ENCODE measurements at places on chromosomes 3 and 15.

GRCh38 chr15:33136353-33136752 lies 58.2 kb downstream of the FMN1 start:
- no peak for DNase-seq

DNA sequence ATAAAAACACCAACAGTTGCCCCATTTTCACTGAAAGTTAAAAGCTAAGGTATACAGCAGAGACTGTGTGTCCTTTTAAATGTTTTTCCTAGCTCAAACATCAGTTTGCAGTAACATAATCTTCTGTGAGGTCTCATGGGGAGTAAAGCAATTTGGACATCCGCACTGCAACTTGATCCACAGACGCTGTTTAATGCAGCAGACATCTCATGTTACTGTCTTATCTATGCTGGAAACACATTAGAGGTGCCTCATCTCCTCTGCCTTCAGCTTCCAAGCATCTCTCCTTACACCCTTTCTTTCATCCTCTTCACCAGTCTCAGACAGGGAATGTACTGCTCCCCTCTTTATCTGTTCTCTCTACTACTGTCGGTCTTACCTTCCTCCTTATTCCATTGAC lies 53.7 kb upstream of the ATP11B start:
- DNase-seq: no peak

- DNase-seq: no peak
Observed at GRCh38 chr15:39624806-39625205, 43.9 kb downstream of the THBS1 start.

GRCh38 chr3:153370680-153371079 lies 208.7 kb downstream of the RAP2B start:
- DNase-seq: no peak

DNA sequence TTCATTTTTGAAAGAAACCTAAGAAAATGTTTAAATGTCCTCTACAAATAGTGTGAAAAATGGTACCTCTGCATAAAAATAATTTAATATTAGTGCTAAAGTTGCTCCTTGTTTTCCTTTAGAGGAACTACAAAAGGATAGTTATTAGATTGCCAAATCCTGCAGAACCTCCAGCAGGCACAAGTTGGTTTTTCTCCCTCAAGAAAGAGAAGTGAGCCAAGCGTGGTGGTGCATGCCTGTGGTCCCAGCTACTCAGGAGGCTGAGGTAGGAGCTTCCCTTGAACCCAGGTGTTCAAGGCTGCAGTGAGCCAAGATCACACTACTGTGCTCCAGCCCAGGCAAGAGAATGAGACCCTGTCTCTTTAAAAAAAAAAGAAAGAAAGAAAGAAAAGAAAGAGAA lies 85.1 kb upstream of the TSEN2 start:
- no peak for DNase-seq

DNA sequence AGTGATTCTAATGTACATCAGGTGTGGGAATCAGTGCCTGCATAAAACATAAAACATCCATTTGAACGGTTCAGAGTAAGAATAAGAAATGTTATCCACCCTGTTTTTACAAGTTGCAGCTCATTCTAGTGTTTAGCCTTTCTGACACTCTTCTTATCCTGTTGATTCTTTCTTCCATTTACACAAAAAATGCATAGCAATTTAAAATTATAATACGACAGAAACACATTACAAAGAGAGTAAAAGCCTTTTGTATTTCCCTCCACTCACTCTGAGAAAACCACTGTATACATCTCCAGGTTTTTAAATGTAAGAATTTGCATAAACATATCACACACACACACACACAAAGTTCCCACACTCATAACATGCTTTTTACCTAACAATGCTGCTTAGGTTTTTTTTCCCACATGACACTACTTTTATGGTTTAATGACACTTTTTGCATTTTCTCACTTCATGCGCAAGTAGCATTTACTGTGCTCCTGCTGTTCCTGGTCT lies 199.8 kb downstream of the CNTN6 start:
- no peak for DNase-seq

DNA sequence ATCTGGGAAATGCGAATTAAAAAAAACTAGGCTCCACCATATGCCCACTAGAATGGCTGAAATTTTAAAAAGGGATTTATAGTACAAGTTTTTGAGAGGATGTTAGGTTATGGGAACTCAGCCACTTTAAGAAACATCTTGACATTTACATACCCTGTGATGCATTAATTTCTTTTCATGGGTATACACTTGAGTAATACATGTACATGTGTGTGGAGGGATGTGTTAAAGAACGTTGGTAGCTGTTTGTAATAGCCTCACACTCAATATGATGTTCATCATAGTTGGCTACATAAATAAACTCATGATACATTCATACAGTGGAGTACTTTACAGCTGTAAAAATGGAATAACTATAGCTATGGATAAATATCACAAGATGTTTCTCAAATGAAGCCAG lies 40.9 kb downstream of the MEF2A start:
- no peak for DNase-seq

DNA sequence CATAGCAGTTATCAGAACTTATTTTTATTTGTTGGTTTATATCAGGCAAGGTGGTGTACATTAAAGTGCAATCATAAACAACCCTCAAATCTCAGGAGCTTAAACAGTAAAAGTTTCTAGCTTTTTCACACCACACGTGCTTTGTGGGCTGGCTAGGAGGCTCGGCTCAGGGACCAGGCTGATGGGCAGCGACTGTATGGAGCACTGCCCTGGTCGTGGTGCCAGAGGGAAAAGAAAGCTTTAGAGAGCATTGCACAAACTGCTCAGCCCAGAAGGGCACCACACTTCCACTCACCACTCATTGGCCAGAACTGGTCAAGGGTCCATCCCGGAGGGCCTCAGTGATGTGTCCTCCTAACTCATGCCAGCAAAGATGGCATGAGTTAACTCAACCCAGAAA lies 123.2 kb downstream of the AQP9 start:
- DNase-seq: no peak

DNA sequence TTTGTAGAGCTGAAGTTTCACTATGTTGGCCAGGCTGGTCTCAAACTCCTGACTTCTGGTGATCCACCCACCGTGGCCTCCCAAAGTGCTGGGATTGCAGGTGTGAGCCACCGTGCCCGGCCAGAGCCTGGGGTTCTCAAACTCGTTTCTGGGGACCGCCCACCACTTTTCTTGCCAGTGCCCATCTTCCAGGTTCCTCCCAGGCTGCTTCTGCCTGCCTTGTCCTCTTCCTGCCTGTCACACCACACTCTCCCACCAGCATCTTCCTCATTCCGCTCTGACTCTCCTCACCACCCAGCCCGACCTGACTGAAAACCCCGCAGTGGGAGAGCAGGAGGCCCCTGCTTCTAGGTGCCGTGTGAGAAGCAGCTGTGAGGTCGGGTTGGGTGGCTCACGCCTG lies 3.1 kb upstream of the DYNLT2B start:
- DNase-seq: no peak

DNA sequence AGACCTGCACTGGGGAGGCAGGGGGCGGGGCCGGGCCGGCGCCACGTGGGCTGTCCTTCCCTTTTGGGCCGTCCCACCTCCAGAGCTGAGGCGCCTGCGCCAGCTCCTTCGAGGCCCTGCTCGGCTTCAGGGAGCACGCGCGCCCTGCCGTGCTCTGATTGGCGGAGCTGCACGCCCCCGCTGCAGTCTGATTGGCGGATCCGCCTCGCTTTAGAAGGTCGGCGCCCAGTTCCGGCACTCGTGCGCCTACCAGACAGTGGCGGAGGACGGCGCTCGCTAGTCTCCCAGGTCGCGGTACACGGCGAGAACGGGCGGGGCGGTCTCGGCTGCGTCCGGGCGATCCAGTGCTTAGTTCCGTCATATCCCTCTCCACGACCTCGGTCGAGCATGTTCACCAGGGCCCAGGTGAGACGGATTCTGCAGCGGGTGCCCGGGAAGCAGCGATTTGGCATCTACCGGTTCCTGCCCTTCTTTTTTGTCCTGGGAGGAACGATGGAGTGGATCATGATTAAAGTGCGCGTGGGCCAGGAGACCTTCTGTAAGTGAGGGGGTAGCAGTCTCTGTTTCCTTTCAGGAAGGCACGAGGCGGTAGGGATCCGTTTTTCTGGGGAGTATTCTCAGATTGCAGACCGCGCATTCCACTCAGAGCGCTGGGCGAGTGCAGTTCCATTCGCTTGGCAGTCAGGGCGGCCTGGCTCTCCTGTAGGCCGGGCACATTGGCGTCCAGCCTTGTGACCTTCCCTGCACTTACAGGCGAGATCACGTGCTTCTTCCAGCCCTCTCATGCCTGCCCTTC lies at the start of gene UQCC5:
Gene UQCC5, plus strand, starts transcription at position 237 of the 796 bp plus-strand sequence. Its CDS starts 151 bp downstream, at position 388.
- peak; percentile 93 for DNase-seq

DNA sequence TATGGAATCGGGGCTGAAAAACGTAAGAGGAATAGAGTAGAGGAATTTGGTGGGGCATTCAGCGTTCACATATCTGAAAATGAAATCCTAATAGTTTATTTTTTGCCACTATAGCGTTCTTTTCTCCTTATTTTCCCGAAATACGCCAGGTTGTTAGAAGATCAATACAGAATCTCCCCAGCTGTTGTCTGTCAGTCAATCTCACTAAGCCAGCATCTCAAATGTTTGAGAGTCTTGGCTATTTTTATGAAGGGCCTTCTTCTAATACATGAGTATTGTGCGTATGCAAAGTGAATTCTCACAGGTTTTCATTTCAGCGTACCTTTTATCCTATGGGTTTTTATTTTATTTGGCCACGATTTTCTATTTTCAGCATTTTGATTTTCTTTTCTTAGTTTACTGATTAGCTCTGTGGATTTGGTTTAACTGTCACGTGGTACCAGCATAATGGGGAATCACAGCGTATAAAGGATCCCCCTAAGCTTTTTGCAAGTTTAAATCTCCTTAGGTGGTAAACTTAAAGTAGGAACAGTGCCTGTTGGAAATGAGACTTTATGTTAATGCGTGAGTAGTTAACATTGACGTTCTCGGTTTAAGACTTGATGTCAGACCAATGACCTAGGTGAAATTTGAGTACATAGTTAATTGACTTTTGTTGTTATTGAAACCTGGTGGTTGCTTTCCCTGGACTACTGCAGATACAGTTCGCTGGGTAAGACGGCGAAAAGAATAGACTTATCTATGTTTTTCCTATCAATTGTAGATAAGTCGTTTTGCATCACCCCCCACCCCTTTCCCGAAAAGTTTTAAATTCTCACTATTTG lies 1.3 kb downstream of the FXR1 start:
- no peak for DNase-seq

All from GOT3 (cell line).